ENCODE measurements at places on chromosomes 2 and 18. TPM values are rescaled to one million over a fixed set of nuclear protein-coding genes. Genes with fewer than 3 reads are reported as not detected.
A peak's percentile ranks its signal among the peaks of the same experiment; 100 is the strongest.

DNA sequence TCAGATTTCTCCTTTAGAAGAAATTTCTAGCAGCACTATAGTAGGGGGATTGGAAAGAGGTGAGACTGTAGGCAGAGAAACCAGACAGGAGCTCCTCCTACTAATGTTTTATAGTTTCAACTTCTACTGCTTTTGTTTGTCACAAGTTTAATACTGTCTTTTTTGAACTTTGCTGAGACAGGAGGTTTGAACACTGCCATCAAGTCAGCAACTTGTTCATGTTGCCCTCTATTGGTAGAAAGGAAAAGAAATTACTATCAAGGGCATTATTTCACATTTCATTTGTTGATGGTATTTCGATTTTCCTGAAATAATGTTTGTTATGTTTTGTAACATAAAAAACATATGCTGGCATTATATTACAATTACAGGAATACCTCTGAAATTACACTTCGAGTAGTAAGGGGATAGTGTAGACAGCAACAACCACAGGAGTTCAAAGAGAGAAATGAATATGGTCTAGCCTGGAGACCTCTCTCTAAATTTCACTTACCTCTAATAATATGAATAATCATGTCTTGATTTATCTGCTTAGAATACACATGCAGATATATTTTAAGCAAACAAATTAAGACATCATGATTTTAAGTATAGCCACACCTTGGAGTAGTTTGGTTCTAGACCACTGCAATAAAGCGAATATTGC lies 12.4 kb upstream of the CCDC88A start:
- peak; percentile 31 for DNase-seq
- H3K27ac ChIP-seq, result no peak overlapping the region
- no peaks in the 10 kb centered on the region for H3K4me1 ChIP-seq

GRCh38 chr2:64466478-64467085 lies 12.6 kb downstream of the LGALSL start:
- H3K36me3 ChIP-seq, result no peaks in the 10 kb centered on the region
- no peak overlapping the region for H3K4me3 ChIP-seq
- H3K27me3 ChIP-seq, result peaks cover 10% of the 10 kb centered on the region
- no peaks in the 10 kb centered on the region for H3K4me1 ChIP-seq
- no peak for DNase-seq

Gene OTX1
- total RNA-seq, result 0.74 TPM

DNA sequence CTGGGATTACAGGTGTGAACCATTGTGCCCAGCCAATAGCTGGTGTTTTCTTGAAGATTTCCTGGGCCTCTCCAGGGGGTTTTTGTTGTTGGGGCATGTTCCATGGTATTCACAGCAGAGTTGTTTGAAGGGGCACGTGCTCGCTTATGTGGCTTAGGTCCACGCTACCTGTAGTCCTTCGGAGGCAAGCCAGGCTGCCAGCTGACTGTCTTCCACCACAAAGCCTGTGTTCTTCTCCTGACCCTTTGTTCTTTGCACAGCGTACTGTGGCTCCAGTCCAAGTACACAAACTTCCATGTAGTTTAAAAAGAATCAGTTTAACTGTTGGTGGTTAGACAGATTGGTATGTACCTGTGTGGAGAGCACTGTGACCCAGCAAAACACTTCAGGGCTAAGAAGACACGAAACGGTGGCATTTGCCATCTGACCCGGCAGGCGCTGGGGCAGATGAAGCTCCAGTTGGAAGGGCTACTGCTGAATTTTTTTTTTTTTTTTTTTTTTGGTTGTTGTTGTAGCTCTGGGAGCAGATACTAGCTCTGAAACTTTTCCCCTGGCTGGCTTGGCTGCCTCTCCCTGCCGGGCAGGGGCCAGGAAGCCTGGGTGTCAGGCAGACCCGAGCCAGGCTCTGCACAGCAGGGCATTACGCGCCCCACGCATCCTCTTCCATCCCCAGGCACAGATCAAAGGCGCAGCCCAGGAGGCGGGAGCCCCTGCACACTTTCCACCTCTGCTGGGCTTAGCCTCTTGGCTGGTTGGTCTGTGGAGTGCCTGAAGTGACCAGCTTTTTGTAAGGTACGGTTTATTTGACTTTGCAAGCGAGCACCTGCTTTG lies 5.7 kb downstream of the GREB1 start:
- no peaks in the 10 kb centered on the region for H3K4me1 ChIP-seq
- no peak for DNase-seq
- H3K27ac ChIP-seq, result no peak overlapping the region
- peaks cover 44% of the 10 kb centered on the region for H3K27me3 ChIP-seq
- no peak overlapping the region for H3K4me3 ChIP-seq

DNA sequence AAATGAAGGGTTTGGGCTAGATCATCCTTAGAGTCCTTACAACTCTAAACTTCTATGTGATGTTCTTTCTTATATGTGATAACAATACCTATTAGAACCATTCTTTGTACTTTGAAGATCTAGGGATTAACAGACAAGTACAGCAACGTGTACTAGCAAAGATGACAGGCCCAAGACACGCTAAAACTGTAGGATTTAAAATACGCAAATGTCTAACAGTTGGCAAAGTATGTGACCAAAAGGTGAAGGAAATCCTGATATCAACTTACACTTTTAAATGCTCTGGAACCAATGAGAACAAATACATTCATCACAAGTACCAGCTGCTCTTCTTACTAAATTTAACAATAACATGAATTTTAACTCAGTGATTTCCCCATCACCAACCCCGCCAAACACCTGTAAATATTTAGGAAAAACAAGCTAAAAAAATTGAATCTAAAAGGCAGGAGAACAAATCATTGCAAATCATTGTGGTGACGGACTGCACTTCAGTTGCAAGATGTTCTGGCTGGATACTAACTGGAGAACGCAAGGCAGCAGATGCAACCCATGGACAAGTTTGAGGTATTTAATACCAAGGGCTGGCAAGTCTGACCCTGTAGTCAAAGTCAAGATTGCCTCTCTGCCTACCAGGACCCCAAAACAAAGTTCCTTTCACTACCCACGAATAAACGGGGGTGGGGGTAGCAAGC lies 1.4 kb downstream of the ANKRD44 start:
- H3K36me3 ChIP-seq, result peaks cover 3% of the 10 kb centered on the region
- DNase-seq, result no peak
- H3K27ac ChIP-seq, result no peak overlapping the region
- H3K27me3 ChIP-seq, result no peaks in the 10 kb centered on the region
- H3K4me1 ChIP-seq, result peaks cover 27% of the 10 kb centered on the region

DNA sequence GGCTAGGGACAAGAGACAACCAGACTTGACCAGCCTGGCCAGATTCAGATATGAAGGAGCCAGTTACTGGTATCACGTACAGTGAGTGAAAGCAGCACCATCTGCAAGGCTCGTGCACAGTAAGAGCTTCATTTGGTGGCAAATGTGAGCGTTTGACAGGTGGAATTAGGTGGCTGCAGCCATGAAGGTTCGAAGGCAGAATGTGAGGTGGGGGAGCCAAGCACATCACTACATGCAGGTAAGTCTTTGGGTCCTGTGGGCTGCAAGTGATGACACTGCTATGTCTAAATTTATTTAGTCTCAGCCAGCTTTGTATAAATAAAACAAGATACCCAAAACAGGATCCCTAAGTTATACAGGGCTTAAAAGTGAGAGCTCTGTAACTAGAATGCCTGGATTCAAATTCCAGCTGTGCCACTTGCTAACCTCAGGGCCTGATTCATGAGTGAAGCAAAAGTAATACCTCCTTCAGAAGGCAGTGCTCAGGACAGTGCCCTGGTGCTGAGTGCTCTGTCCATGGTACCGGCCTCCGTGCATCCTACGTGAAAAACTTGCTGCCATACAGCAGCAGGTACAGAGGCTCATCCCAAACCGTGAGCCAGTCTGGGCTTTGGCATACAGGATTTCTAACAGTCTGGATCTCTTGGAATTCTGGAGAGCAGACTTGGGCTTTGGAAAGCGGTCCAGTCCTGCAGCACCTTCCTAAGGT lies 18.6 kb downstream of the DDX18 start:
- H3K36me3 ChIP-seq, result peaks cover 48% of the 10 kb centered on the region
- no peak overlapping the region for H3K4me3 ChIP-seq
- H3K27me3 ChIP-seq, result no peaks in the 10 kb centered on the region

- H3K4me1 ChIP-seq, result no peaks in the 10 kb centered on the region
- H3K27me3 ChIP-seq, result no peaks in the 10 kb centered on the region
- no peaks in the 10 kb centered on the region for H3K36me3 ChIP-seq
- H3K4me3 ChIP-seq, result no peak overlapping the region
Observed at GRCh38 chr2:201307876-201308275, 47.5 kb downstream of the CASP8 start.

DNA sequence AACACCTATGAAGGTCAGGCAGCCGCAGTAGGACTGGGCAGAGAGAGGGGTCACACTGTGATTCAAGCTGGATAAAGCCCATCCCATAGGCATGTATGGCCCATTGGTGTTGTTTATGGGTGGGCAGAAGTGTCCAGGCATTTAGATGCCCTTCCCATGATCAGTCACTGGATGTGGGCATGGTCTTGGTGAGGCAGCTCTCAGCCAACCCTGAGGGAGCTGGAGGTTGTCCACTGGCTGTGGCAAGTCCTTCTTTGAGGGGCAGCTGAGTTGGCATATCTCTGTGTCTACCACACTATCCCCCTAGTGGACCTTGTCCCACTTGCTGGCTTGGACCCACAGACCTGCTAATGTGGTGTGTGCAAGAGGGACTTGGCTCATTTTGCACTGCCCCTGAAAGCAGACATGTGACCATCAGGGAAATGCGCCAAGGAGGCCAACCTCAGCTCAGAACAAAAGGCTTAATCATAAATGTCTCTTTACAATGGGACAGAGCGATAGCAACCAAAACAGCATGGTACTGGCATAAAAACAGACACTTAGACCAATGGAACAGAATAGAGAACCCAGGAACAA lies 82.0 kb downstream of the TMEM17 start:
- no peaks in the 10 kb centered on the region for H3K36me3 ChIP-seq
- no peaks in the 10 kb centered on the region for H3K4me1 ChIP-seq
- DNase-seq, result no peak
- no peak overlapping the region for H3K27ac ChIP-seq

GRCh38 chr2:207184348-207184747 lies 18.6 kb upstream of the KLF7 start:
- no peak overlapping the region for H3K4me3 ChIP-seq
- DNase-seq, result no peak
- H3K36me3 ChIP-seq, result no peaks in the 10 kb centered on the region
- no peaks in the 10 kb centered on the region for H3K27me3 ChIP-seq
- peaks cover 58% of the 10 kb centered on the region for H3K4me1 ChIP-seq
